Stimulated activated CD8-positive, alpha-beta memory T cell treated with anti-CD3 and anti-CD28 coated beads, Interleukin-7, amount 100 ng/mL, for 24 hours (primary cell): ENCODE measurements at places on chromosomes 12 and 14.

DNA sequence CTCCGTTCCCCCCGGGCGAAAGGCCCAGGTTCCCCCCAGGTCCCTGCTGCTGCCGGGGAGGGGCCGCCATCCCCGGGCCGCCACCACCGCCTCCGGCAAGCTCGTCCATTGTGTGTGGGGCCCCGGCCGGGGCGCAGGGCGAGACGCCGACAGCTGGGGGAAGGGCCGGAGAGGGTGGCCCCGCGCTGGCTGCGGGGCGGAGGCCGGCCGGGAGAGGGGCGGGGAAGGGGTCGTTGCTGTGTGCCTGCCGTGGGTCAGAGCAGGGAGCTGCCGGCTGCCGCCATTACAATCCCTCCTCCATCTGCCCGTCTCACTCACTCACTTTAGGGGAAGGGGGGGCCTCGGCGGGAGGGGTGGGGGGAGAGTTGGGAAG is at the start of gene STRN3:
TSS of gene STRN3 (minus strand) at position 303 of the 373 bp plus-strand sequence. CDS start at position 109, 194 bp downstream.
- no peak for DNase-seq

GRCh38 chr14:101705733-101706508 is 55.6 kb upstream of the PPP2R5C start:
- no peak for DNase-seq

DNA sequence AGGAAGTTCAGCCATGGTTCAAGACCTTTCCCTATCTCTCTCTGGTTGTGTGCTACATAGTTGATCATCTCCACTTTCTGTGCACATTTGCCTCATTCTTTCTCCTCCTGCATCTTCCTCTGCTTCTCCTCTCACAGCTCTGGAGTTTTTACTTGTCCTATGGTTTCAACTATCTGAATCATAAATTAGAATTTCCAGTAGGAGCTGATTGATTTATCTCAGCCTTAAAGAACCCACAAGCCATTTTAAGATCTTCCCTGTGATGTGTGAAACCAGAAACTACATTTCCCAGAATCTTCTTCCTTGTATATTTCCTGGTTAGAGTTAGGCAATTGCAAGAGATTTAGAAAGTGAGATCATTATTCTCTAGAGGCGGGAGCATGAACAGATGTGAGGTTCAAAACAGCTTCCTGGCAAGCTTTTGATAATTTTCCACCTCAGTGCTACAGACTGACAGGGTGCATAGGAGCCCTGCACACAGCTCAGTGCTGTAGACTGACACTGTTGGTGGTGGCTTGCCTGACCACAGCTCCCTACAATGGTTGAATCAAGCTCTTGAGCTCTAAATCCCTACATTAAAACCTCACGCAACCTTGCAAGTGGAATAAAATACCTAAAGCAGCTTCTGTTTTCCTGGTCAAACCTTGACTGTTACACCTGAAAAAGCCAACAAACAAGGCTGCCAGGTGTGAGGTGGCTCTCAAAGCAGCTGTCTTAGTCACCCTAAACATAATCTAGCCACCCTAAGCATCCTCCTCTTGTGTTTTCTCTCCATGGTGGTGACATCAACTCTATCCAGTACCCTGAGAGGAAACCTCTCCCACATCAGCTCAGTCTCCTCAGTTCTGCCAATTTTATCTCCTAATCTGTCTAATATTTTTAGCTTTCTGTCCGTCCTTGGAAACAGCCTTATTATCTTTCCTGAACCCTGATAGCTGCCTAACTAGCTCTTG is 21.5 kb upstream of the IFNG start:
- no peak for DNase-seq

DNA sequence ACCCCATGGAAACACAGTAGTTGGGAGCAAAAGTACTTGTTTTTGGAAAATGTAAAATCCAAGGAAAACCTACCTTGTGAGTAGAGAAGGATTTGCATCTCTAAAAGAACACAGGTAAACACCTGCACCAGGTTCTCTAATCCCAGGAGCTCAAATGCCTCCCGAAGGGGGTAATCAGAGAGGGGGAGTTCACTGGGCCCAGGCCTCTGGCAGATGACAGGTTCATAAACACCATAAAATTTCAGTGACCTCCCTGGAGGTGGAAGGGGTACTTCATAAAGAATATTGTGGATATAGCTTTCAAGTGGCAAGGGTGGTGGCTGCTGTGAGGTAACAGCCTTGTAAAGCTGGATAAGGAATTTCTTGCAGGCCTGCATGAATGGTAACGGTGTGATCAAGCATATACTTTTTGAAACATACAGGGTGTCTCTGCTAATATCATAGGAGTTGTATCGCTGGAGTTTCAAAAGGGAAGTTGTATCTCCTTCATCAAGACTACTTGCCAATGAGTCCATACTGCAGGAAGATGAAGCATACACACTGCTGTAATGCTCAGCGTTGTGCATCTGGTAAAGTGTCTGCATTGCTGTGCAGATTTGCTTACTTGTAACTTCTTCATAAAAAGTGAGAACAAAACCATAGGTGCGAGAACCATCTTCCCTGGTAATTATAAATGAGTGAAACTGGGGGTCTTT is 111.3 kb downstream of the DENND5B start:
- DNase-seq = no peak

DNA sequence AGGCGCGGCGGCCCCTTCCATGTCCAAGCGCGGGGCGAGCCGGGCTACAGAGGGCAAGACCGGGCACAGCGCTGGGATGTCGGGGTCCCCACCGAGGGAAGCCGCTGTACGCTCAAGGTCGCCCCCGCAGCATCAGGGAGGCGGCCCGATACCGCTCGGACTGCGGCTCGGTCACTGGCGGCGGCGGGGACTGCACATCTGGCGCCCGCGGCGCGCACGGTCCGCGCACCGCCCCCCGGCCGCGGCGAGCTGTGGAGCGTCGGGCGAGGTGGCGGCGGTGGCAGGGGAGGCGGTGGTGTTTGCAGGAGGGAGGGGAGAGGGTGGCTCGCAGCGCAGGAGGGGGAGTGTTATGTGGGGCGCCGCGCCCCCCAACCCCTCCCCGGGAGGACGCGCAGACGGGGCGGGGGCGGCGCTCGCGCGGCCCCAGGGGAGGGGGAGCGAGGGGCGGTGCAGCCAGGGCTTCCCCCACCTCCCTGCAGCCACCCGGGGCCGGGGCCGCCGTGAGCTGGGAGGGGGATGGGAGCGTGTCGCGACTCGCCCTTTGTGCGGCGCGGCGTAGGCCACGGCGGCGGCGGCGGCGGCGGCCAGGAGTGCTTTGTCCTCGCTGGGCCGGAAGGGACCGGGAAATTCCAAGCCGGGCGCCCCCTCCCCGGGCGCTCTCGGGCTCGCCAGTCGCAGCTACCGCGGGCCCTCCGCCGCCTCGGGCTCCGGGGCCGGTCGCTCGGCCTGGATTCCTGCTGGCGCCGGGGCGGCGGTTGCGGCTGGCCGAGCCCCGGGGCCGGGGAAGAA is at the start of gene NUAK1:
TSS of gene NUAK1 (minus strand) at position 322 of the 789 bp plus-strand sequence. CDS start at position 21, 301 bp downstream.
- no peak for DNase-seq

DNA sequence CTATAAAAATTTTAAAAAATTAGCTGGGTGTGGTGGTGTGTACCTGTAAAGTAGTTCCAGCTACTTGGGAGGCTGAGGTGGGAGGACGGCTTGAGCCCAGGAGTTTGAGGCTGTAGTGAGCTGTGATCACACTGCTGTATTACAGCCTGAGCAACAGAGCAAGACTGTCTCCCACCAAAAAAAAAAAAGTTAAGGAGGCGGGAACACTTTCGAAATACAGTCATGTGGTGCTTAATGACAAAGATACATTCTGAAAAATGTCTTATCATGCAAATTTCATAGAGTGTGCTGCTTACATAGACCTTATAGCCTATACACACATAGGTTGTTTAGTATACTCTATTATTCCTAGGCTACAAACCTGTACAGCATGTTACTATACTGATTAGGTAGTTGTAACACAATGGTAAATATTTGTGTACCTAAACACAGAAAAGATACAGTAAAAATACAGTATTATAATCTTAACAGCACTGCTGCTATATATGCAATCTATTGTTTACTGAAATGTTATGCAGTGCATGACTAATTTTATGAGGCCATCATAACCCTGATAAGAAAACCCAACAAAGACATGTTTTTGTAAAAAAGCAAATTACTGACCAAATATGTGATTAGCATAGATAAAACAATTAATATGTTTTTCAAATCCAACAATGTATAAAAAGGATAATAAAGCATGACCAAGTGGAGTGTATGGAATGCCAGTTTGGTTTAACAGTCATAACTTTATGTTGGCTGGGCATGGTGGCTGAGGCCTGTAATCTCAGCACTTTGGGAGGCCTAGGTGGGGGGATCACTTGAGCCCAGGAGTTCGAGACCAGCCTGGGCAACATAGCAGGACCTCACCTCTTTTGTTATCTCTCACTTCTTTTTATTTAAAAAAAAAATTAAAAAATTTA is 11.4 kb downstream of the EIF2S1 start:
- DNase-seq = no peak

- DNase-seq = no peak
Observed at GRCh38 chr12:54463034-54463433, 10.4 kb downstream of the GTSF1 start.

DNA sequence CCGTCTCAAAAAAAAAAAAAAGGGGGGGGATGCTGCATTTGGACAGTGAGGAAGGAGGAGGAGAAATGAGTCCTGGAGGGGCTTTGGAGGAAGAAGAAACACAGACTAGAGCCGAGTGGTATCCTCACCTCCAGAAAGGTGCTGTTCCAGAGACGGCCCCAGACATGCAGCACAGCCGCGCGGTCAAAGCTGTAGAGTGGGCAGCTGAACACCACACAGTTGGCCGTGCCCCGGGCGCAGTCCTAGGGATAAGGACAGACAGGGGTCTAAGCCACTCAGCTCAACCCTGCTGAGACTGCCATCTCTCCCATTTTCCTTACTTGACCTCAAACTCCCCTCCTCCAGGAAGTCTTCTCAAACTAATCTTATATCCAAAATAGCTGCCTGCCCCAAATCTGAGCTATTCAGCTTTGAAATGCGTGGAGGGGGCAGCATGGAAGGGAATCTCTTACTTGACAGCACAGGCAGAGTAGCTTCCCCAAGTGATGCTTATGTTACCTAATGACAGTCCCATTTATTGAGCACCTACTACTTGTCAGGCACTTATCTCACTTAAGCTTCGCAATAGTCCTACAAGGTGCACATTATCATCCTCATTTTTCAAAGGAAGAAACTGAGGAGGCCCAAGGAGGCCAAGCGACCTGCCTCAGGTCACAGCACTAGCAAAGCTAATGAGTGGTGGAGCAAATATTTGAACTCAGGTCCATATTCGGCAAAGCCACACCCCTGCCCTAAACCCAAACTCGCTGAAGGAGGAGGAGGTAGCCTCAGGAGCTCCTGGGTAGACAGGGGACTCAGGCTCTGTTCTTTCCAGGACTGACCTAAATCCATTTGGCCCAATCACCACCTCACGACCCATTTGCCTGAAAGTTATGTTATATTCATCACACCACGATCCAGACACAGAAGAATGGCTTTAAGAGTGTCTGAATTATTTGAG is 18.7 kb downstream of the ITGA7 start:
- no peak for DNase-seq

GRCh38 chr14:22184157-22184829 is 404.7 kb downstream of the DAD1 start:
- DNase-seq = no peak

DNA sequence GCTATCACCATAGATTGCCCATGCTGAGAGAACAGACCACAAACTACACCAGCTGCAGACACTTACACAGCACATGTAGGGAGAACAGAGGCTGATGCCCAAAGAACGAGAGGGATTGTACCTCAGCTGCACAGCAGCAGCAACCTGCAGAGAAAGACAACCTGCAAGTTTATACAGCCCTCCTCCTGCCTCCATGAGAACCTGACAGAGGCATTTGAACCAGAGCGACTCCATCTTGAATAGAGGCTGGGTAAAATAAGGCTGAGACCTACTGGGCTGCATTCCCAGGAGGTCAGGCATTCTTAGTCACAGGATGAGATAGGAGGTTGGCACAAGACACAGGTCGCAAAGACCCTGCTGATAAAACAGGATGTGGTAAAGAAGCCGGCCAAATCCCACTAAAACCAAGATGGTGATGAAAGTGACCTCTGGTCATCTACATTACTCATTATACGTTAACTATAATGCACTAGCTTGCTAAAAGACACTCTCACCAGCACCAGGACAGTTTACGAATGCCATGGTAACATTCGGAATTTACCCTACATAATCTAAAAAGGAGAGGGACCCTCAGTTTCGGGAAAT is 262.4 kb upstream of the HMGA2 start:
- no peak for DNase-seq

- DNase-seq = no peak
Observed at GRCh38 chr14:65045006-65045405, 57.3 kb downstream of the MAX start.

GRCh38 chr14:90805662-90806540 is 10.3 kb downstream of the TTC7B start:
- no peak for DNase-seq

- DNase-seq = no peak
Observed at GRCh38 chr12:65822732-65823512, 1.4 kb upstream of the HMGA2 start.

GRCh38 chr14:65832431-65833266 is 420.1 kb downstream of the FUT8 start:
- DNase-seq = no peak

- DNase-seq = no peak
Observed at GRCh38 chr12:60191676-60192359, 596.0 kb downstream of the SLC16A7 start.

DNA sequence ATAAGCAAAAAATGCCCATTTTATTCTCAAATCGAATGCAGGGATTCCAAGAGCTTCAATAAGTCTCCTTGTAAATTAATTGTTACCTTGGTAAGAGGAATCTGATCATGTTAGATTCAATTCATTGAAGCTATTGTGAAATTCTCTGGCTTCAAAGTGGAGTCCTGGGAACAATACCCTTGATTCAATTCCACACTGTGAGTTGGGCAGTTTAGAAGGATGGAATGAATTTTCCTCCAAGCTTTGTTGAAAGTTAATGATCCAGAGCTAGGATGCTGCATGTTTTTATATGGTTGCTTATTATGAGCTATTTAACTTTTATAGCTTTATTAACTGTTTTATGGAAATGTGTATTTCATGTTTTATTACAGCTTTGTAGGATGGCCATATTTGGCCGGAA is 89.9 kb upstream of the IGF1 start:
- no peak for DNase-seq

DNA sequence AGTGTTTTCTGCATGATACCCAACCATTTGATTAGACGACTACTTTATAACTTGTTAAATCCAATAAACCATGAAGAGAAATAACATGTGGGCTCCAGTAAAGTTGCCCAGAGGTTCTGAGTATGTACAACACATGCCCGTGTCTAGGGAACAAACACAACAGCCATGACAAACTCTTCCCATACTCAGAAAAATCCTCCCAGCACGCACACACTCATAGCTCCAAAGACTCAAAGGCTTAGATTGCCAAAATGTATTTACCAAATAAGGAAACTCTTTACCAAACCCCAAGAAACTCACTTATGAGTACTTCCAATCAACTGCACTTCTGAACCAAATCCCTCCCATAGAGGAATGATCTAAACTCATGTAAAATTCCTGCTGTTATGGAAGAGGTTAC is 17.3 kb downstream of the SART3 start:
- no peak for DNase-seq

GRCh38 chr12:131054345-131055092 is 100.8 kb downstream of the ADGRD1 start:
- no peak for DNase-seq

- DNase-seq = no peak
Observed at GRCh38 chr14:55123101-55123500, 6.0 kb upstream of the LGALS3 start.
